ENCODE measurements at places on chromosomes 2 and 18. TPM values are rescaled to one million over a fixed set of nuclear protein-coding genes. Genes with fewer than 3 reads are reported as not detected.

DNA sequence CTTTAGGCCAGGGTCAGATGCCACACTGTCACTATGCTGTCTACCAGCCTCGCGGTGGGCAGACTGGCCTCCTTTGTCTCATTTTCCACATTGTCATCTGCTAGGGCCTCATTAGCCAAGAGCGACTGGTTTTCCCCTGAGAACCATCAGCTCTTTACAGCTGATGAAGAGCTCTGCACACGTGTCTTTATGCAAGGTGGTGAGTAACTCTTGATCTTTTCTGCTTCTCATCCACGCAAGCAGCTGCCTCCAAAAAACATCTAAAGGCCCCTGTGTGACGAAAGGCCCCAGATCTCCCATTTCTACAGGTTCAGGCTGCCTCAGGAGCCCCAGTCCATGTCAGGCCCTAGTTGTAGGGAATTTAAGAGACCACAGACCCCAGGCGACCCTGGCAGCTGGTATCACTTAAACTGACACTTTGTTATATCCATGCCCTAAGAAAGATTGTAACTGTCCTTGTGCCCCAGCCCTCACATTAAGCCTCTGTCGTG is 52.9 kb downstream of the DPYSL5 start:
- no peak for DNase-seq

DNA sequence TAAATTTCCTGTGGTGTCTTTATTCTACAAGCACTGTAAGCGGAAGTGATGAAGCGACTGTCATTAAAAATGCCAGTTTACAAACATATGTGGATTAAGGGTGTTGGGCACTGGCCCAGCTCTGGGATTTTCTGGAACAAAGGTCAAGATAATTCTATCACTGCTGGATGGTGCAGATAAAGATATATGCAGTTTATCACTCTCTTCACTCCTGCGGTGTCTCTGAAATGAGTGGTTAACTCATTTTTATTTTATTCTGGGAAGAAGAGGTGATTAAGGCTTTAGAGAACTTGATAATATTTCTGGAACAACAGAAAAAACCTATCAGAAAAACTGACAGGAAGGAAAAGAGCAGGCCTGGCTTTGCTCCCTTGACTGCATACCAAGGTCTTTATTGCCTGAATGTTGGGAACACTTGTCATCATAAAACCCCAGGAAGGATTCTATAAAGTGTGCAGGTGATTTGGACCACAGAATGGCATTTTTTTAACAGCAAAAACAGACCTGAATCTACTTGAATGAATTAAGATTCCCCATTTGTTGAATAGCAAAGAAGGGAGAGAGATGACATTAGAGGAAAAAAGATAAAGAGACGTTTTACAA is 32.4 kb downstream of the ABCB11 start:
- DNase-seq: no peak

GRCh38 chr2:66445076-66445924 is 10.4 kb downstream of the MEIS1 start:
- no peak for DNase-seq

- no peak for DNase-seq
Measured at GRCh38 chr2:235533616-235534385, 40.0 kb downstream of the AGAP1 start.

DNA sequence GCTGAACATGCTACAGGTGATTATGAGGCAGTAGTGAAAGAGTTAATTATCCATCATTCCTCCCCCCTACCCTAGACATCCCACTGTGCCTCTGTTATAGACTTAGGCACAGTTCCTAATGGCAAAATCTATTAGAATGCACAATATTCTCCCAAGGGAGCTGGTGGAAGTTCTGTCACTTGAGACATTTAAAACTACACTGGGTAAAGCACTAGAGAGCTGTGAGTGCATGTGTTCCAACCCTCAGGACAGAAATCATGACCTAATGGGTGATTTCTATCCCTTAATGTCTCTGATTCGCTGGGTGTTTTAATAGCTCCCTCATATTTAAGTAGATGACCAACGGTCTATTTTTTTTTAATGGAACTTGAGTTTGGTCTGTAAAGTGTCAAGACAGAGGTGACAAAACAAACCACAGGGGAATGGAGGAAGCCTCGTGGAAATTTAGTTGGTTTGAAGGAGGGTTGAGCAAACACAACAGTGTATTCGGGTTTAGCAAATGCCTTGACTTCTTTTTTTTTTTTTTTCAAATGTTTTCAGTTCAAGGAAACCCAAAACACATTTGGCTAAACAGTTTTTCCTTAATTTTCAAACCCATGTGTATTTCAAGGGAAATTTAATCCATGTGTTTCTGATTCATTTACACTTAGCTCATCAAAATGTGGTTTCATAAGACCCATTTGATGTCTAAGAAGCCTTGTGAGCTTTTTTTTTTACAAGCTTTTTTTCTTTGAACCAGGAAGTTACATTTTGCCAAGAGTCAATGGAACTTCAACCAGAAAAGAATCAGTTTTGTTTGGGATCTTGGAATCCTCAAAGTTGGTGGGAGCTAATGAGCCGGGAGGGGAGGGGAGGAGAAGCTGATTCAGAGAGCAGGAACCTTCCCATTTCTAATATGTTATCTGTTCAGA is 665.1 kb upstream of the ZEB2 start:
- DNase-seq: no peak

DNA sequence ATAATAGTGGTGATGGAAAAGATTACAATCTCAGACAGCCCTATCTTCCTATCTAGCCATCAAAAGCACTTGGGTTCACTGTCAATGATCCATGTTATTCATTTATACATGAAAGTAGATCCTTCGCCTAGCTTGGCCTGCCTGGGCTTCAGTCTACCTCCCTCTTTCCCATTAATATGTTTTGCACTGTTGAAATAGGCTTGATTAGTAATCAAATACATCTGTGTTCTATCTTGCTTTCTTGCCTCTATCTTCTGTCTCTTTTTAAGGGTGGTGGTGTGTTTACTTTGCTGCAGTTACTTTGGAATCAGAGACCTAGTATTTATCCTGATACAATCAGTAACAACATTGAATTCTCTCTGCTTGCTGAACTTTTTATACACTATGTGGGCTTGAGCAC is 521.2 kb downstream of the TNS1 start:
- DNase-seq: no peak

DNA sequence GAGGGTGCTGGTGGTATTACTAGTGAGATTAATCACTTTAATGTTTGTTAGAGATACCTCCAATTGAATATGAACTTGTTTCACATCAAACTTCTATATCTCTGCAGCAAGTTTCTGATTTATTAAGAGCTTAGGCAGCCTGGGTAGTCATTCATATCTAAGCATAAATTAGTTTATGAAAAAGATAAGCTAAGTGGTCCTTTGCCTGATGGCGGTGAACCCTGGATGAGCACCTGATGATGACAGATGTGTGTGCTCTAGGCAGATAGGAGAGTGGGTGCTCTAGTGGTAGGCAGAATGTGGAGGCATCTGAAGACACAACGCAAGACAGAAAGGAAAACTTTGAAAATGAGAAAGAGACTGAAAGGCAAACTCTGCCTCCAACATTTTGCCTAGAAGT is 5.0 kb downstream of the FKBP7 start:
- DNase-seq: no peak

DNA sequence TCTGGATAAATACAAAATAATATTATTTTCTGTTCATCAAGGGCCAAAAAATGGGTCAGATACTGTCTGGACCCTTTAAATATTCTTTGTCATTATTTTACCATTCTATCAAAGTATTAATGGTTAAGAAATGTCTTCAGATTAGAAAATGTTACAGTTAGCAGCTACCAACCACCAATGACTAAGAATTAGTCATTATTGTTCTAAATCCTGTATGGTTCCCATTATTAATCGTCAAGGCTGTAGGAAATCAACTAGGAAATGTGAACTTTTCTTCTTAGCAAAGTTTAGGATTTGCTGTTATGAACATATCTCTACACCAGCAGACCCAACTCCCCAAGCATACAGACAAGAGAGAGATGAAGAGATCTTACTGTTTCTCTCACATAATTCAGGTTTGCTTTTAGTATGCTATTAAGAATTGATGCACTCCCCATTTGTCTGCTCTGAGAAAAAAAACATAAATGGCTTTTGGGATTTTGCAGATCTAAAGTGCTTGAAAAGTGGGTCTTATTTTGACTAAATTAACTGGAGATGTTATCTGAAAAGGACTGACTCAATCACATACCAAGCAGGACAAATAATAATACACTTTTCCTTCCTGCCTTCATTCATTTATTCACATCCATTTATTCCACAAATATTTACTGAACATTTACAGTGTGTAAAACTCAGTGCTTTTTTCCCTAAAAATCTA is 147.7 kb downstream of the PPP1R1C start:
- DNase-seq: no peak

GRCh38 chr2:23367760-23368159 is 17.2 kb upstream of the KLHL29 start:
- no peak for DNase-seq

DNA sequence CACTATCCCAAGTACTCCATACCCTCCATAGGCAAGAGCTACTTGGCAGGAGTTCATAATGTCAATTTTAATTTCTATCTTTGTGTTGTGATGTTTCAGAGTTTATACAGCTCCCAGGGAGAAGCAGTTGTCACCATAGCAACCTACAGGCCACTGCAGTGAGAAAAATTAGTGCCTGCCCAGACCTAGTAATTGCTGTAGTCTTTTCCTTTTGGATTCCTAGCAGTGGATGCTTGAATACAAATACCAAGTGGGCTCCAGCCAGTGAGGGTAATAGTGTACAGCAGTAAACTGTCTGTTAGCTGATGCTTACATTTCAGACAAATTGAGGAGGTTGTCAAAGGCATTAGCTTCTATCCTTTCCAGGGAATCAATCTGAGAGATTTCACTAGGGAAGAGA is 26.7 kb downstream of the LHCGR start:
- no peak for DNase-seq

DNA sequence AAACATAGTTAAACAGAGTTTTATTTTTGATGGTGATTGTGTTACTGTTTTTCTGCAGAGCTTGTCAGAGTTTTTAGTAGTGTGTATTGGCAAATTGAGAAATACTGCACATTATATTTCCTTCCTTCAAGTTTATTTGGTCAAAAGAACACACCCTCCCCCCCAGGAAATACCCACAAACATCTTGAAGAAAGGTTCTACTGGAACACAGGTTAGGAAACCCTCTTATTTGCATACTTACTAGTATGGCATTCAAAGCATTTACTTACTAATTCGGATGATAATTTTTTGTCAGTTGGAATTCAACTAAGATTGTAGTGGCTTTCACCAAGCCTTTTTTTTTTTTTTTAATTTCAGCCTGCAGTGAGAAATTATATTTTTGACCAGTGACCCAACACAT is 9.1 kb downstream of the CAB39 start:
- DNase-seq: no peak

DNA sequence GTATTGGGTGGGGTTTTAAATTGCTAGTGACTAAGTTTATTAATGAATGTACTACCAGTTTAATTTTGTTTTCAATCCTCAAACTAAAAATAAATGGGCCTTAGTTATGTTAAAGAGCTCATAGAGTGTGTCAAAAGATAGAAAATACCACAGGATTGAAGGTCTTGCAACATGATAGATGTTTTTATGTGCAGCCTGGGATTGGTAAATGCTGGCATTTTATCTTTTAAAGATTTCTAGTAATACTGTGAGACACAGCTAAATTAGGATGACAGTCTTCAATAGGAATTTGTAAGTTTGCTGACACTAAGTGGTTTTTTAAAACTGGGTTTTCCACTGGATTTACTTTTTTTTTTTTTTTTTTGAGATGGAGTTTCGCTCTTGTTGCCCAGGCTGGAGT is 122.3 kb downstream of the HAUS1 start:
- DNase-seq: no peak

GRCh38 chr2:173741759-173742158 is 223.4 kb downstream of the SP3 start:
- DNase-seq: peak; percentile 18

GRCh38 chr2:158128168-158128973 is 26.7 kb downstream of the UPP2 start:
- no peak for DNase-seq

DNA sequence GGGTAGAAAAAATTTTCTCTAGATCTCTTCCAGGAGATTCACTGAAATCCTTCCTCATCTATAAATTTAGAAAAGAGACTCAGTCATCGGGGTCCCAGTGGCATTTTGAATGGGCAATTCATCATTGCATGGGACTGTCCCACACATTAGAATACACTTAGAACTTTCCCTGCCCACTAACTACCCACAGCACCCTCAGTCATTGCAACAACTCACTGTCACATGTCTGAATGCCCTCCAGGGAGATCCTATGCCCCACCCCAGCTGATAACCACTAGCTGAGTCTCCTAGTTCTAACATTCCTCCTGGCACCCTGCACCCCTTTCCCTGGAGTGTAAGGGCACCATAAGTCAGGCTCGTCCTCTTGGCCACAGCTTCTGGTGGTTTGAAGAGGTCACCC is 89.6 kb downstream of the INSIG2 start:
- no peak for DNase-seq

- DNase-seq: no peak
Measured at GRCh38 chr18:35071819-35072247, 30.6 kb downstream of the MAPRE2 start.

DNA sequence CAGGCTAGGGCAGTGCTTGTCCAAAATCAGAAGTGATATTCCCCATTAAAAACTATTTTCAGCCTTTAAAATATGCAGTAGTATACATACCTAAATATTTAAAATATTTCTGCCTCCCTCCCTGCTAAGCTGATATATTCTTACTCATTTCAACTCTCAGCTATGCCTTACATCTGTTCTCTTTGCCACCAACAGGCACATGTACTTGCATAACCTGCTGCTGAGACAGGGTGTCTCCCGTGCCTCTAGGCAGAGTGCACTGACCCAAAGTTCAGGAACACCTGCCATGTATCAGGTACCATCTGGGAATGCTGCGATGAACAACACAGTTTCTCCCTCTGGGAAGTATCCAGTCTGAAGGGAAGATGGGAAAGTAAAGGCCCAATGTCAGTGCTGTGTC is 91.7 kb downstream of the STK39 start:
- no peak for DNase-seq

- no peak for DNase-seq
Measured at GRCh38 chr18:25033747-25034471, 318.1 kb downstream of the ZNF521 start.

PDE1A gene
- not detected for total RNA-seq

GCA gene
- total RNA-seq: 11.3 TPM

CPO gene
- not detected for total RNA-seq

ANKRD29 gene
- total RNA-seq: 3.9 TPM

REG1B gene
- total RNA-seq: not detected

ICOS gene
- not detected for total RNA-seq

CENPO gene
- 60.1 TPM for total RNA-seq

ALPI gene
- not detected for total RNA-seq

NR4A2 gene
- total RNA-seq: not detected

RTKN gene
- total RNA-seq: 5.4 TPM
